ENCODE measurements at places on chromosomes 5 and 9.
A peak's percentile ranks its signal among the peaks of the same experiment; 100 is the strongest.

GRCh38 chr5:135163964-135164363 is 129.9 kb upstream of the PITX1 start:
- no peak for DNase-seq

DNA sequence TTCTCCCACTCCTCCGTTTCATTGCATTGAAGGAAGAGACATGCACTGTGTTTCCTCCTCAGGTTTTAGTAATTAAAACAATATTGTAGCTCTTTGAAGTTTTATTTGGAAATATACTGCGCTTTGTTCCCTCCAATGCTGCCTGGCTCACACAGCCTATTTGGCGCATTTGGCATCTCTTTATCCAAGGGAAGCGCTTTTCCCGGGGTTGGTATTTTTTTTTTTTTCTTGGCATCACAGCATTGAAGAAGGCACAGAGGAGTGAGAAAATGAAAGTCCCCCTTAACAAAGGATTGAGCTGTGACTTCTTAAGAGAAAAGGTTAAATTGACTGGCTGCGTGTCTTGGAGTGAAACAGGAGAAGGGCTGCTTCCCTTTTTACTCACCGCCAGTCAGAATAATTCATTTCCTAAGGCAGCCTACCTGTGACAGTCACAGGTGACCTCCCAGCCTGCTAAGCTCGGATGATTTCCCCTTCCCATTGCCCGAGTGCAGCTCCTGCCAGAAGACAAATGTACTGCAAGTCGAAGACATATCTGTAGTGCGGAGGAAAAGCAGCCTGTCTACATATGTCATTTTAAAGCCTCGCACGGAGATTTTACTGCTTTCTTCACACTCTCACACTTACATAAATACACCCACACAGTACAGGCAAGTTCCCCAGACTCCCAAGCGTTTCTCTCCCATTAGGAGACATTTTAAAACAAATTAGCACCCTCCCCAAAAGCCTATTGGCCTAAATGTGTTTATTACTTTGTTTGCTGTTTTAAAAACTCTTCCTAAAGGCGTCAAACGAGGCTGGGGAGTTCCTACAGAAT is 665.5 kb upstream of the ZNF608 start:
- DNase-seq: no peak

GRCh38 chr9:93658184-93658925 is 82.0 kb downstream of the PHF2 start:
- no peak for DNase-seq

GRCh38 chr9:1701113-1701512 is 314.0 kb upstream of the SMARCA2 start:
- no peak for DNase-seq

DNA sequence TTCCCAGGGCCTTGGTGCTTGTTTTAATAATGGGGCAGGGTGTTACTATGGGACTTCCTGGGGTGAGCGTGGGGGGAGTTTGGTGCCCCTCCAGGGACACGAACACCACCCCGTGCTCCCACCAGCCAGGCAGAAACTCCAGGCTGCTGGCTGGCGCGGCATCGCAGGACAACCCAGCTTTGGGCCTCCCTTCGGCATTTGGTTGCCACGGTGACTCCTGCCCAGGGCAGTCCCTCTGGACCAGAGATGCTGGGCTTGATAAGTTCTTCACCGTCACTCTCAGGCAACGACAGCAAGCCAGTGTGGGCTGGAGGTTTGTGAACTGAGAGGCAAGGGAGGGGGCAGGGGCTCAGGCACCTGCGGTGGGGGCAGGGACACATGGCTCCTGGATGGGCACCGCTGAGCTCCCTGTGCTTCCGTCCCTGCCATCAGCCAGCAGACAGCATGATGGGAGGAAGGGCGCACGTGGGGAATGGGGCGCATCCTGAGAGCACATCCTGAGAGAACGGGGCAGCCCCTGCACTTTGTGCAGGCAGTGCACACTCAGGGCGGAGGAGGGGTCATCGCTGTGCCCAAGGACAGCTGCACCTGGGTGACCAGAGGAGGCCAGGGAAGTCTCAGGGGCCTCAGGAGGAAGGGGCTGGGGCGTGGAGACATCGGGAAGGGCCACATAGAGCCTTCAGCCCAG is 116.4 kb downstream of the RXRA start:
- DNase-seq: no peak

DNA sequence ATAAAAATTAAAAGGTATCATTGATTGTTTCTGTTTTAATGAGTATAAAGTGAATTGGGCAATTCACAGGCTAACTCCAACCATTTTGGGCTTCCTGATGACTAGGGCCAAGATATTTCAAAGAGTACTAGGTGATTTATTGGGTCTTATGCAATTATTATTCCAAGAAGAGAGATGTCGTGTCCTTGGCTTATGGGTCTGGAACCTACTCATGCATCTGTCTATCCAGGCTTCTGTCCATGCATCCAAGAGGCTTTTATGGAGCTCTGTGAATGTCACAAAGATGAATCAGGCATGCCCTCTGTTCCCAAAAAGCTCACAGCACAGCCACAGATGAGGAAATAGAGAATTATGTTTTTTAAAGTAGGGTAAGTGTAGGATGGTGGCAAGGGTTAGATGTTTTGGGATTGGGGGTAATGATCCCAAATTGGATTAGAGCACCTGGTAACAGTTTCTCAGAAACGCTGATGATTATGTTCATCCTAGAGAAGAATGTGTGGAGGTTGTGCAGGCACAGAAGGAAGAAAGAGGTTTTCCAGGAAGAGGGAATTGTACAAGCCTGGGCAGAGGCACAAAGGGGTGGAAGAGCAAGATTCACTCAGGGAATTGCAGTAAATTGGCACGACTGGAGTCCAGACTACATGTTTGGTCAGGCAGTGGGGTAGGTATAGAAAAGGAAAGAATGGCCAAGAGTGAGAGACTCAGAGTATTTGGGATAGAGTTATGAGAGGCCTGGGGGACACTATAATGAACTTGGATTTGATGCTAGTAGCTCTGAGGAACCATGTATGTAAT is 83.0 kb upstream of the TNC start:
- no peak for DNase-seq

DNA sequence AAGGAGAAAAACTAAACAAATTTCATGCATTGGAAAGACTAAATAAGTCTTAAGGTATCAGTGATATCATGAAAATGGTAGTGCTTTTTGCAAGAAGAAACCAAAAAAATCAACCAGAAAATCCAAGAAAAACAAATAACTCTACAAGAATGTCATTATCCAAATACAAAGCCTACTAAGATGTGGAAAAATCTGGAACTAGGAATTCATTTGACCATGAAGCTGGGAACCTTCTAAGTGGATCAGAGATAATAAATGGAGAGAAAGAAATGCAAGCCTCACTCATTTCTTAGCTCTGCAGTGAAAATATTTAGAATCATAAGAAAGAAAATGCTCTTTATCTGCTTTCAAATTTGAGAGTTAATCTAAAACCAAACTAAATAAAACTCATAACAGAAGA is 51.3 kb downstream of the RASEF start:
- DNase-seq: no peak

- DNase-seq: no peak
These were observed 747.3 kb downstream of the EFNA5 start for GRCh38 chr5:106923409-106923808.

DNA sequence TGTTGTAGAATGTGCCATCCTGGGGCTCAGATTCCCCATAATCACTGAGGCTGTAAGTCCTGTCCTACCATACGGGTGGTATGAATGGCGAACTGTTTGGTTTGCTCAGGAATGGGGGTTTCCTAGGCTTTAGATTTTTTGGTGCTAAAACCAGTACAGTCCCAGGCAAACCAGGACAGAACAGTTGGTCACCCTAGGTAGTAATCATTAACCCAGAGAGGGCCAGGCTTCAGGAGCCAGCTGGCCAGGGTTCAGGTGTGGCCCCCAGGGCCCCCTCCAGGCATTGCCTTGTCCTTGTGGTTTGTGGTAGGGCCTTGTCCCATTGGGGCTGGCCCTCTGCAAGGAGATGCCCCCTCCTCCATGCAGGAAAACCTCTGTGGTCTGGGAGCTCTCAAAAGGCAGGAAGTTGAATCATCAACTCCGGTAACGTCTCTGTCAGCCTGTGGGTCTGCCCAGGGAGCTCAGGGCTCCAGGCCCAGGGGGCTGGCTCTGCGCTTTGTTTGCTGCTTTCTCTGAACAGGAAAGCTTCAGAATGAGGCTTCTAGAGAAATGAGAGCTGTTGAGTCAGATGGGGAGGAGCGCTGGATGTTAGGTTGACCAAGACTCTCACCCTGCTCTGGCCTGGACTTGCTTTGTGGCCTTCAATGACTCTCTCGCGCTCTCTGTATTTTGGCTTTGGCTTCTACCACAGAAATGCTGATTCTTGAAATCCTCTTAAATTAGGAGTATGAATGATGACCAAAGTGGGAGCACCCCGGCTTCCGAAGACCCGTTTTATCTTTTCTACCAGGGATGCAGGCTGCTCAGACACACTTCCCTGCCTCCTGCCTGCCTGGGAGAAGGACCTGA is 22.2 kb upstream of the JADE2 start:
- DNase-seq: peak; percentile 97

- no peak for DNase-seq
These were observed 475 bp upstream of the GOLM1 start for GRCh38 chr9:86099701-86100364.

GRCh38 chr5:156126716-156127115 is 200.2 kb upstream of the SGCD start:
- no peak for DNase-seq

DNA sequence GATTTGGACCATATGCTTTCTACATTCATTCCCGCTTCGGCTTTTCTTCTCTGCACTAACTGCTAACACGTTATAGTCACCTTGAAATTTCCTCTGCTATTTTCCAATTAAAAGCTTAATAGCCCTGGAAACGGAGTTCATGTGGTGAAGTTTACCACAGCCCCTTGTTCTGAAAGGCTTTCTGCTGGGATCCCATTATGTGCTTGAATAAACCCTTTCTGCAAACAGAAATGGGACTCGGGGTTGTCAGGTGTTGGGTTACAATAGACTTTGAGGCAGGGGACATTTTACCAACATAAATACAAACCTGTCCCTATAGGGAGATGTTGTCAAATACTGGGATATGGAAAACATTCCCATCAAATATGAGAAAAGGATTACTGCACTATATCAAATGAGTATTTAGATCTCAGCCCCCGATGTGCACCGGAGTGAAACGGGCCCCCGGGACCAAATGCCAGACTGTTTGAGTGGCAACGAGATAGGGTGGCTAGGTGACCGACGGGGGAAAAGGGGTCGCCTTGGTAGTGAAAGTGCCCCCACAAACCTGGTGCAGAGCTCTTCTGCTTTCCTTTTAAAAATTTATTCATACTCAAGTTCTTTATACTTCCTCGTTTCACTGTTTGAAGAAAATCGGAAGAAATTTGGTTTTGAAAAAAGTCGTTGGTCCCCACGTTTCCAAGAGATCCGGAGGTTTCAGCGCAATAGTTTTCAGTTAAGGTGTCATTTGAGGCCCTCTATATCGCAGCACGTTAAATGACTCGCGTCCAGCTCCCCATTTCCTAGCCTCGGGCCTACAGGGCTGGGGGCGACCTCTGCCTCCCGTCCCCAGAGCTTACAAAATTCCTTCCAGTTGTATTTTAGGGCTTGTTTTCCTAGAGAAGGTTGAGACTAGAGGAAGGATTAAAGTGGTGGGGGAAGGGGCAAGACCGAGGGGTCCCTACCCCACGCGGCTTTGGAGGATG is 2.1 kb upstream of the DMRT3 start:
- no peak for DNase-seq

DNA sequence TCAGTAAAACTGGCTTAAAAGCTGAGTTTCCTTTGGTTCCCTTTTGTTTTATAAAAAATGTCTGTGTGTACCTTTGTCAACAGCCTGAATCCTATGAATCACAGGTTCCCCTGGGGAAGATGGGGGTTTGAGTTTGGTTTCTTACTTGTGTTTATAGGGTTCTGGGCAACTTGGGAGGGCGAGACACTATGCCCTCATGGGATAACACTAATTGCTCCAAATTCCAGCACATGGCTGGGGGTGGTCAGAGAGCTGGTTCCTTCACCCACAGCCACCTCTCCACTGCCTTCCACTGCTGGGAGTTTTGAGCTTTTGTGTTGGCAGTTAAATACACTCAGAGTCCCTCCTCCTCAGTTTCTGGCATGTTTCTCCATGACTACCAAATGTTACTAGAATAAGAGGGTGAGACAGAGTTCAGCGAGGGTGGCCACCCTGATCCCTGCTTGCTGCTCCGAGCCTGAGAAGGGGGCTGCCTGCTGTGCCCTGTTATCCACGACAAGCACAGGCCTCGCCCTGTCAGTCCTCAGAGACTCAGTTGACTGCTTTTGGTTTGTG is 83.0 kb upstream of the EPB41L4B start:
- no peak for DNase-seq

GRCh38 chr5:81856948-81857928 is 106.3 kb upstream of the SSBP2 start:
- no peak for DNase-seq
